Stimulated activated CD8-positive, alpha-beta memory T cell treated with anti-CD3 and anti-CD28 coated beads, Interleukin-7, amount 100 ng/mL, for 4 hours (primary cell): ENCODE measurements at places on chromosomes 2 and 18.

- no peak for DNase-seq
Measured at GRCh38 chr2:191950132-191950874, 103.4 kb upstream of the CAVIN2 start.

- no peak for DNase-seq
Measured at GRCh38 chr18:32298171-32298667, 108.4 kb downstream of the MEP1B start.

GRCh38 chr2:28291811-28292440 lies 100.7 kb upstream of the FOSL2 start:
- DNase-seq: no peak

DNA sequence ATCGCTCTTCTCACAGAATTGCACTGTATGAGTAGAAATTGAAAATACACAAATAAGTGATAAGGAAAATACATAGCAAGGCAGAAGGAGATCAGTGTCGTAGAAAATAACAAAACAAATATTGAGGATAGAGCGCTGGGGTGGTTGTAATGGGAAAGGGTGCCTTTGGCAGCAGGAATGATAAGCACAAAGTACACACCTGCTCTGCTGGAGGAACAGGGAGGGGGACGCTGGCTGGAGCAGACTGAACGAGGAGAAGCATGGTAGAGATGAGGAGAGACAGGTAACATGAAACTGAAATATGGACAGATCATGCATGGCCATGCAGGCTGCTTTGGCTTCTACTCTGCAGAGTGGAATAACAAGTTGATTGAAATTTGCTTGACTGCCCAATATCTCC lies 181.2 kb upstream of the FSHR start:
- no peak for DNase-seq

GRCh38 chr18:67924656-67925055 lies 408.1 kb upstream of the DSEL start:
- no peak for DNase-seq

DNA sequence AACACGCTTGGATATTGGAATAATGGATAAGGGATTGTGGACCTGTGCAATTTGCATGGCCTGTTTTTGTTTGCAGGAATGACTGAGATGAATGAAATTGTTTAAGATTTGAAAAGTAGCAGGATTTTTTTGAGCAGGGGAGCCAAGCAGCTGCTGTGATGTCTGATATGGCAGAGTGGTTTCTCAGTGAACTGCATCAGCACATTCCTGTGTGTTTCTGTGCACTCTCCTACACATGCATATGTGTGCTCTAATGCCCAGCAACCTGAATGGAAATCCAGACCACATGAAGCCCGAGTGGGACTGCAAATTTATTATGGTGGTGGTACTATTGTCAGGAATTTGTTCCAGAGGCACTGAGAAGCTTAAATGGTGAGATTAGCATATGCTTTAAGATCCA lies 161.7 kb downstream of the PARD3B start:
- DNase-seq: no peak

DNA sequence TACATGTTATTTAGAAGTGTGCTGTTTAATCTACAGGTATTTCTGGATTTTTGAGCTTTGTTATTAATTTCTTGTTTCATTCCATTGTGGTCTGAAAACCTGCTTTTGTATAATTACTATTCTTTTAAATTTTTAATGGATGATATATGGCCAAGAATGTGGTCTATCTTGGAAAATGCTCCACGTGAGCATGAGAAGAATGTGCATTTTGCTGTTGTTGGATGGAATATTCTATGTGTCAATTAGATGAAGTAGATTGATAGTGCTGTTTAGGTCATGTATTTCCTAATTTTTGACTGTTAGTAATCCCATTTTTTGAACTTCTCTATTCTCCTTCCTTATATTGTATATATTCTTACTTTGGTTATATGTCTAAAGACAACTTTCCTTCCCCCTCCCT lies 19.9 kb upstream of the TTN start:
- no peak for DNase-seq

DNA sequence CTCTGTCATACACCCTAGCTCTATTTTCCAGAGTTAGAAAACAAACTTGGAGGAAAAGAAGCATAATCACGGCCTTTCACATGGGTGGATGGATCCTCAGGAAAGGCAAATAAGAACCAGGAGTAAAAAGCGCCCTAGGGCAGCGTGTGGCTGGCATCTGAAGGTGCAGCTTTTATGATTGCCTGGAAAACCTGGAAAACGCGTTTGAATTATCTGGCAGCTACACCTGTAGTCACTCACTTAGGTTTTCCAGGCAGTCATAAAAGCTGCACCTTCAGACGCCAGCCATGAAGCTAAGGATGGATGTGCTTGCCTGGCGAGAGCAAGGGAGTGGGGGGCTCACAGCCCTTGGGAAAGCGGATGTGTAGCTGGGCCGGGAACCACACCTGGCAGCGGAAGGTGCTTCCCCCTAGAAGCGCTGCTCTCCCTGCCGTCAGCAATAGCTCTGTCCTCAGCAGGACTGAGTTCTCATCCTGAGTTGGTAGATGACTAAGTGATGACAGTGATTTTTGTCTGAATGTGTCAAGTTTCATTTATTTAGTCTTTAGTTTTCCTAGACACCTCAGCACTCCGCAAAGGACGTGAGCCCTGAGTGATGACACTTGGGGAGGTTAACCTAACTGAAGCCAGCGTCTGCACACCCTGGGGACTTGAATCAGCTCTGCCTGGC lies 82.0 kb downstream of the DCDC2C start:
- DNase-seq: no peak

GRCh38 chr2:165967746-165968145 lies 14.2 kb upstream of the TTC21B start:
- no peak for DNase-seq

DNA sequence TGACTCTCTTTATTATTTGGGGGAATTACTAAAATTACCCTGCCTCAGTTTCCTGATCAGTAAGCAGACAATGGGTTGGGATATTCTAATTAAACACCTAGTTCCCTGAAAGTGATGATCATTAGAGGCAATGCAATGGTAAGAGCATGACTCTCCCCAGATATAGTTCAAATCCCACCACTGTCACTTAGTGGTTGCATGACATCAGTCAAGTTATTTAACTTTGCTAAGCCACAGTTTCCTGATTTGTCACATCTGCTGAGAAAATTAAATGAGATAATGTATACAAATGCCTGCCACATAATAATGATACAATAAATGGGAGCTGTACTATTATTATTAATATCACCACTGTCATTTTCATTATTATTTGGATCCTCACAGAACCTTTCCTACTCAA lies 29.9 kb downstream of the ZEB2 start:
- DNase-seq: no peak

- DNase-seq: no peak
Measured at GRCh38 chr2:42996528-42996927, 204.1 kb upstream of the HAAO start.

GRCh38 chr2:24907116-24907515 lies 12.9 kb downstream of the ADCY3 start:
- DNase-seq: no peak

- no peak for DNase-seq
Measured at GRCh38 chr18:34921226-34921625, 120.0 kb upstream of the MAPRE2 start.

- DNase-seq: no peak
Measured at GRCh38 chr2:63048367-63049171, 2.1 kb upstream of the OTX1 start.

- no peak for DNase-seq
Measured at GRCh38 chr2:195466427-195466826, 190.6 kb upstream of the SLC39A10 start.

- no peak for DNase-seq
Measured at GRCh38 chr2:88307817-88308216, 137.7 kb downstream of the THNSL2 start.

GRCh38 chr2:88011011-88011410 lies 5.3 kb downstream of the RNU2-63P start:
- DNase-seq: no peak

DNA sequence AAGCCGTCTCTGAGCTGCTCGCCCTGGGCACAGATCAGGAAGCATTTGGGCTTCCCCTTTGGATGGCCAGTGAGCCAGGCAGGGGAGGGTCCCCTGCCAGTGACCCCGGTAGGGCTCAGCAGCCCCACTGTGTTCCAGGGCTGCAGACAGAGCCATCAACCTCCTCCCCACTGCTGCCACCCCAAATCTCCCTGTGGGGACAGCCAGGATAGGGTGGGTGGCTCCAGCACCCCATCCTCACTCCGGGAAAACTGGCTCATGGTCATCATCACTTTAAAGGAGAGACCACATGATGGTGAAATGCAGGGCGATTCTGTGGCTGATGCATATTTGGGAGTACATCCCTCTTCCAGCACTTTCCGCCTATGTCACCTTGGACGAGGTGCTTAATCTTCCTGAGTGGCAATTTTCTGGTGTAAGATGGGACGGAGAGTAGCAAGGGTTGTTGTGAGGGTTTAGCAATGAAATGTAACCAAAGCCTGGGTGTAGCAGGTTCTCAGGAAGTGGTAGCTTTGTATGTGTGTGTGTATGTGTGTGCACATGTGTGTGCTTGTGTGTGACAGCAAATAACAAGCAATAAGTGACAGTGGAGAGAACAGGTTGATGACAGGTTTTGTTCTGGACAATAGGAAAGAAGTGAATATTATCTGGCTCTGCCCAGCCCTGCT lies 61.8 kb downstream of the ACAA2 start:
- DNase-seq: no peak

- DNase-seq: no peak
Measured at GRCh38 chr18:59048378-59048777, 91.3 kb upstream of the SEC11C start.

- DNase-seq: no peak
Measured at GRCh38 chr2:205637779-205638503, 44.4 kb upstream of the NRP2 start.

DNA sequence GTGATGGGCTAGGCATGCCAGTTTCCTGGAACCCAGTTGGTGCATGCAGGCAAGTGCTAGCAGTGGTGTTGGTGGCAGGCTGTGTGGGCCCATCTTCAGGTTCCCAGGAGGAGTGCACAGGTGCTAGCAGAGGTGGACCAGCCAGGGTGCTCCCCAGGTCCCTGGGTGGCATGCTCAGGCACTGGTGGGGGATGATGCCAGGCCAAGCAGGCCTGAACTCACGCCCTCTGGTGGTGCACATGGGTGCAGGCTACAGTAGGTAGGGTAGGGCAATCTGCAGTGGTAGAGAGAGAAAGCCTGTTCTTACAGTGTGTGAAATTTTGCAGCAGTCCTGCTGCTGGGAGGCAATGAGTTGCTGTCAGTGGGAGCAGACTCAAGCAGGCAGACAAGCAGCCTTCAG lies 1651.8 kb downstream of the DPP10 start:
- DNase-seq: no peak

GRCh38 chr2:181264001-181264400 lies 193.2 kb upstream of the ITGA4 start:
- no peak for DNase-seq

- no peak for DNase-seq
Measured at GRCh38 chr2:10452312-10452711, 4.2 kb upstream of the ODC1 start.

- no peak for DNase-seq
Measured at GRCh38 chr2:10982931-10983701, 71.4 kb downstream of the KCNF1 start.

DNA sequence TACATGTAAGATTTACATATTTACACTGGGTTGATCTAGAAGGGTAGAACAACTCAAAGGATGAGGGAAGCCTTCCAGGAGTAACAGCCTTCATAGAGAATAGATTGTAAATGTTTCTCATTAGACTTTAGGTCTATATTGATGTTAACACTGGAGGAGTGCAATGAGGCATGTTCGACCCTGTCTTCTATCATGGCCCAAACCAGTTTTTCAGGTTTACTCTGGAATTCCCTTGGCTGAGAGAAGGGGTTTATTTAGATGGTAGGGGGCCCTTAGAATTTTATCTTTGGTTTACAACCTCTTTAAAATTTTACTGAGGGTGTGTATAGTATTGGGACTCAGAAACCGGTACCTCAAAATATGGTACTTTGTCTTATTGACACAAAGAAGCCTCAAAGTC lies 634.9 kb upstream of the PIK3C3 start:
- no peak for DNase-seq

- no peak for DNase-seq
Measured at GRCh38 chr2:38485734-38486133, 108.7 kb upstream of the ATL2 start.

- no peak for DNase-seq
Measured at GRCh38 chr2:170157025-170157684, 20.8 kb upstream of the MYO3B start.

- no peak for DNase-seq
Measured at GRCh38 chr2:10481666-10482157, 33.6 kb upstream of the ODC1 start.

DNA sequence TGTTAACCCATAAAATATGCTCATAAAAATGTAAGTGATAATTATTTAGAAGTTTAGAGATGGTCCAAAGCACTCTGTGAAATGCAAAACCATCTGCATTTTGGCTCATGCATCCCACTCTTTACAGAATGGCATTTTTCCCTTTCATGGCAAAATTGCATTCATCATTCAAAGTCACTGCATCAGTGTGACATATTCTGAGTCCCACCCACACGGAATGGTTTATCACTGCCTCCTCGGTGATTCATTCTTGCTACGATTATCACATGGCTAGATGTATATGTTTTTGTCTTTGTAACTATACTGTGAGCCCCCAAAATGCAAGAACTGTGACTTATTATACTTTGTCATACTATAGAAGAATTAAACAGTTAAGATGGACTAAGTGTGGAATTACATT lies 293.0 kb downstream of the LRATD1 start:
- DNase-seq: no peak

GRCh38 chr2:197215748-197216360 lies 94.7 kb downstream of the ANKRD44 start:
- no peak for DNase-seq

- no peak for DNase-seq
Measured at GRCh38 chr2:199810422-199811171, 40.4 kb downstream of the FTCDNL1 start.

- no peak for DNase-seq
Measured at GRCh38 chr18:59996370-59996966, 96.7 kb downstream of the PMAIP1 start.

GRCh38 chr2:195382186-195382585 lies 274.8 kb upstream of the SLC39A10 start:
- DNase-seq: no peak
